OCI-M1 (cell line): ENCODE measurements at places on chromosomes 2 and 18.
A peak's percentile ranks its signal among the peaks of the same experiment; 100 is the strongest.

- DNase-seq = no peak
Measured at GRCh38 chr2:113112441-113112840, 15.0 kb upstream of the IL1RN start.

DNA sequence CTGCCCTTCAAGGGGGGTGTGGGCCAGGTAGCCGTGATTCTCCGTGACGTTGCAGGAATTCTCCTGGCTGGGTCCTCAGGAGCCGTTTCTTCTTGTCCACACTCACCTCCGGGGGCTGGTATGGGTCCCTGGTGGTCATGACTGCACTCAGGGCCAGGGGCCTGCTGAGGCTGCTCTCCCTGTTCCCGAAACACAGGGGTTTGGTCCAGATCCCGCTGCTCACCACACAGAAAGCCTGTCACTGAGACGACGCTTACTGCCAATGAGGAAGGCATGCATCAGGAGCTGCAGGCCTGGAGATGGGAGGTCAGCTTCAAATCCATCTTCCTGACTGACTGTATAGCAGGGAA lies 160.7 kb downstream of the RTP5 start:
- no peak for DNase-seq

GRCh38 chr2:61647044-61647443 lies 108.9 kb upstream of the XPO1 start:
- no peak for DNase-seq

GRCh38 chr2:236309669-236310029 lies 45.4 kb upstream of the ASB18 start:
- DNase-seq = peak; percentile 1

- peak; percentile 43 for DNase-seq
Measured at GRCh38 chr2:185279999-185280398, 458.6 kb upstream of the FSIP2 start.

GRCh38 chr18:49371786-49372185 lies 88.7 kb downstream of the DYM start:
- no peak for DNase-seq

DNA sequence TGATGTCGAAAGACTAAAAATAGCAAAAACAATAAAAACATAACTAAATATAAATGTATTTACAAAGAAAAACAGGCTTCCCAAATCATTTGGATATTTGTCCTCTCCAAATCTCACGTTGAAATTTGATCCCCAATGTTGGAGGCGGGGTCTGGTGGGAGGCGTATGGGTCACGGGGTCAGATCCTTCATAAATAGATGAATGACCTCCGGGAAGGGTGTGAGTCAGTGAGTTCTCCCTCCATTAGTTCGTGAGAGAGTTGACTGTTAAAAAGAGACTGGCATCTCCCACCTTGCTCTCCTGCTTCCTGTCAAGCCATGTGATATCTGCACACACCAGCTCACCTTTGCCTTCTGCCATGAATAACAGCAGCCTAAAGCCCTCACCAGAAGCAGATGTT lies 703.0 kb downstream of the TMEM182 start:
- no peak for DNase-seq

DNA sequence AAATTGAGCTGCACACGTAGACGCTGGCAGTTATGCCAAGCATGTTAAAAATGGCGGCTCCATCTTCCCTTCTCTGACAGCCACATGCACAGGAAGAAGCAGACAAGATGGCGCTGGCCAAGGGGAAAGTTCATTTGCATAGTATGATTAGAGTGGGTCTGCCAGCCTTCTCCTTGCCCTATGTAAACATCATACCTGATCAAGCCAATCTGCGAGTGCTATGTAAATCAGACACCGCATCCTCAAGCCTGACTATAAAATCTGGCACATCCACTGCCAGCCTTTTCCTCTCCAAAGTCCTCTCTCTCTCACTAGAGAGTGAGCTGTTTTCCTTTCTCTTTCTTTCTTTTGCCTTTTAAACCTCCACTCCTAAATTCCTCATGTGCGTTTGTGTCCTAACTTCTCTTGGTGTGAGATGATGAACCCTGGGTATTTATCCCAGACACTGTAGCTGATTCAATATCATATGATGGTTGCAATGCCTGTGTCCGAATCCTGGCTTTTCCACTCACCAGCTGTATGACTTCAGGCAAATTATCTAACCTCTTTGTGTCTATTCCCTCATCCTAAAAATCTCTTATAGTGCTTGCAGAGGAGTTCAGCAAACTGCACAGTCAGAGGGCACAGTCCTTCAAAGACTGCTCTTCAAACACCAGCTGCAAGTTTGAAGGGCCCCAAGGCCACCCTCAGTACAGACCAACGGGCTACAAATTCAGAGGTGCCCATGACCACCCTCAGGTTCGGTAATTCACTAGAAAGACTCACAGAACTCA lies 39.3 kb upstream of the ITSN2 start:
- DNase-seq = no peak

- peak; percentile 4 for DNase-seq
Measured at GRCh38 chr2:129757915-129758783, 221.3 kb upstream of the RAB6C start.

DNA sequence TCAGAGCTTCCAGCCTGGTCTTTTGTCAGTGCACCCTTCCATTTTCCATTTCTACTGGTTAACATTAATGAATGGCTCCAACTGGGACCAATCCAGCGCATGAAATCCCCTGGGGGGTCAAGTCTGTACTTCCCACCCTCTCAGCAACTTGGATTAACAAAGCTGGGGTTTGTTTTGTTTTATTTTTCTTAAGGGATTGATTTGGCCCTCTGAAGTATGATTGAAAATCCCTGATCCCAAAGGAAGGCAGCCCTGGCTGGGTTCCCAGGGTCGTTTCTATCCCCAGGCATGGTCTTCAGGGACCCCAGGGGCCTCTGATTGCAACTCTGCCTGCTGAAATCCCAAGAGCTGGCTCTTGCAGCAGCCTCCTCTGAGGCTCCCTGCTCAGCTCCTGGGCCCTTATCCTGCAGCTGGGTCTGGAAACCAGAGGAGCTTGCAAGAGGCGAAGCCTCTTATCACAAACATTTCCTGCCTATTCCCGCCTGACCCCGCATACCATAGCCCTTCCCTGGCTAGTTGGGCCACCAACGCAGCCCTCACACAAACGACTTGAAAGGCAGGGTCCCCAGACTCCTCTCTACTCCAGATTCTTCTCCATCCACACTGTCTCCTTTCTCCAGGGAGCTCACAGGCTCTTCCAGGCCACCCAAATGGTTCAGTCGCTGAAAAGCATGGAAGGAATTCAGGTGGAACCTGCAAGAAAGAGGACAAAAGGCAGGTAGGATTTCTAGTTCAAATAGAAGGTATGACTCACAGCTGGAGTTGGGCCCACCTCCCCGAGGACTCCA lies 109.7 kb upstream of the PKDCC start:
- no peak for DNase-seq

GRCh38 chr2:172938713-172939375 lies 136.8 kb upstream of the MAP3K20 start:
- DNase-seq = no peak

GRCh38 chr2:65576278-65576677 lies 143.9 kb upstream of the SPRED2 start:
- DNase-seq = no peak

DNA sequence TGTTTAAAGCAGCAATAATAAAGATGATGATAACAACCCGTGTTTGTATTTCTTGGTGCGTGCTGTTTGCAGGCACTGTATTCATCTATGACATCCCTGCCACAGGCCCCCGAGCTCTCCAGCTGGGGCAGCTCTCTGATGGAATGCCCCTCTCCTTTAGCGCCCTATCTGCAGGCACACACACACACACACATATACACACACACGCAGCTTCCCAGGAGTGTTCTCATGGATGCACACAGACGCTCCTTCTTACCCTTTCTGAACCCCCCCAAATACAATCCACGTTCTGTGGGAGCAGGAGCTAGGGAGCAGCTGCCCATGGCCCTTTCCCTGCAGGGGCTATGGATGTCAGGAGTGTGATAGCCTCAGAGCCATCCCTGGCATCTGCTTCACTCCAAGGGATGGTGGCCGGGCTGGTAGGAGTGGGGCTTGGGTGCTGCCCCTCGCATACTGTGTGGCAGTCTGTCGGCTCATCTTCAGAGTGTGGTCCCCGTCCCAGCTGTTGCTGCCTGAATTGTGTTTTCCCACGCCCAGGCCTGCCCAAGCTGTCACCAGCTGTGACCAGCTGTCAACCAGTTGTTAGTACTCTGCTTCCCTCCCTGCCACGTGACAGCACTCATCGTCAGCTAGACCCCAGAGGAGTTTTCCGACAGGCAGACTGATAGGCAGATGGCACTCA lies 50.8 kb upstream of the MYCN start:
- DNase-seq = no peak

GRCh38 chr2:88190808-88191721 lies 20.9 kb downstream of the THNSL2 start:
- peak; percentile 32 for DNase-seq

DNA sequence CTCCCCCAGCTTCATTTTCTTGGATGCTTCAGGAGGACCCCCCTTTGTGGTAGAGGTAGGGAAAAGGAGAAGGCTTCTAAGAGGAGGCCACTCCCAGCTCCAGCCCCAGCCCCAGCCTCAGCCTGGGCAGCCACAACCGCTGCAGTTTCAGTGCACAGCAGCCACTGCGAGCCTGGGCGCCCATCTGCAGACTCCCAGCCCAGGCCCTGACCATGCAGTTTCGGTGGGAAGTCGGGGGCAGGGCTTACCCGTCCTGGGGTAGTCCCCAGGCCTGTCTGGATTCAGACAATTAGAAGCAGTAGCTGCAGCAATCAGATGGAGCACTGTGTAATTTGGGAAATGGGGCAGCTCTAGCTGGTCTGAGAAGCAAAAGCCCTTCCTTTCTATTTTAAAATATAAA lies 28.6 kb downstream of the ITM2C start:
- no peak for DNase-seq

- no peak for DNase-seq
Measured at GRCh38 chr2:189109921-189110397, 69.6 kb downstream of the COL5A2 start.
